ENCODE measurements at places on chromosomes 12 and 14. TPM values are rescaled to one million over a fixed set of nuclear protein-coding genes. Genes with fewer than 3 reads are reported as not detected.

Gene PPP4R4
- not detected for polyA plus RNA-seq

Gene MSRB3
- 10.3 TPM for polyA plus RNA-seq

Gene PRPH
- 0.71 TPM for polyA plus RNA-seq

Gene AKAP3
- polyA plus RNA-seq = 2.3 TPM

Gene LRP1-AS
- not detected for polyA plus RNA-seq

Gene NANOG
- not detected for polyA plus RNA-seq

Gene CABP1
- polyA plus RNA-seq = 24.1 TPM

Gene MGP
- polyA plus RNA-seq = 745 TPM

Gene PRB2
- not detected for polyA plus RNA-seq

Gene SCNN1A
- polyA plus RNA-seq = 225 TPM

Gene TRPV4
- polyA plus RNA-seq = 24.5 TPM

Gene OTX2
- polyA plus RNA-seq = not detected

Gene ABHD12B
- polyA plus RNA-seq = 0.88 TPM

Gene YARS2
- polyA plus RNA-seq = 24.6 TPM

Data from kidney (tissue), 22 donors.